NCI-H2081 (cell line): ENCODE measurements at places on chromosomes 1 and 21.
A peak's percentile ranks its signal among the peaks of the same experiment; 100 is the strongest.

- DNase-seq: no peak
These were observed 29.1 kb downstream of the SMYD2 start for GRCh38 chr1:214310010-214310409.

GRCh38 chr1:226660410-226661182, 78.5 kb downstream of the ITPKB start:
- DNase-seq: peak; percentile 30

DNA sequence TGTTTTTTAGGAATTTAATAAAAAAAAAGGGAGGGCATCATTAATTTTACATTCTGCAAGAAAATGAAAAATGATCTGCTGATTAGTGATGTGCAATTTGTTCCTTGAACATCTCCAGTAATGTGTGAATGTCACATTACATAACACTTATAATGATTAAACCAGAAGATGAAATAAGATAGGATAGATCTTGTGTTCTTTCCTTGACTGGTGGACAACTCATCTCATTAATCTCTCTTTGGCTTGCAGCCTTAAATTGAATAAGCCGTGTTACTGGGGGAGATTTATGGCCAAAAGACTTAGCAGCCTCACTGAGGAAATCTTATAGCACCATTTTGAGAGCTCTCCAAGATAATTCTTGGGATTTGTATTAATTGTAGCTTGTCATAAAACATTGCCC, 217.2 kb downstream of the ST6GALNAC3 start:
- no peak for DNase-seq

DNA sequence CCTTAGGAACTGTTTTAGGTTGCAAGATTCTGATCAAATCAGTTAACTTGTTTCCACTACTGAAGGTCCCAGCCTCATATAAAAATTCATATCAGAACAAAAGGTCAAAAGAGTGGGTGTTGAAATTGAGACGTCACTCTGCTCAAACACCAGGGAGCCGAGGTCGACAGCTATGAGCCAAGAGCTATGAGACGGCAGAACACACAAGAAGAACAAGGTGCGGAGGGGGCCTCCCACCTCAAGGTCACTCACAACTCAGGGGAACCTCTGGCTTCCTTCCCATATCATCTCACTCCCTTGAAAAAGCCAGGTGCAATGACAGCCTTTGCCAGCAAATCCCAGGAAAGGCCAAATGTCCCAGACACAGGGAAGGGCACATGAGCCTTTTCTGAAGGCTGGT, 749 bp downstream of the SEC16B start:
- no peak for DNase-seq

DNA sequence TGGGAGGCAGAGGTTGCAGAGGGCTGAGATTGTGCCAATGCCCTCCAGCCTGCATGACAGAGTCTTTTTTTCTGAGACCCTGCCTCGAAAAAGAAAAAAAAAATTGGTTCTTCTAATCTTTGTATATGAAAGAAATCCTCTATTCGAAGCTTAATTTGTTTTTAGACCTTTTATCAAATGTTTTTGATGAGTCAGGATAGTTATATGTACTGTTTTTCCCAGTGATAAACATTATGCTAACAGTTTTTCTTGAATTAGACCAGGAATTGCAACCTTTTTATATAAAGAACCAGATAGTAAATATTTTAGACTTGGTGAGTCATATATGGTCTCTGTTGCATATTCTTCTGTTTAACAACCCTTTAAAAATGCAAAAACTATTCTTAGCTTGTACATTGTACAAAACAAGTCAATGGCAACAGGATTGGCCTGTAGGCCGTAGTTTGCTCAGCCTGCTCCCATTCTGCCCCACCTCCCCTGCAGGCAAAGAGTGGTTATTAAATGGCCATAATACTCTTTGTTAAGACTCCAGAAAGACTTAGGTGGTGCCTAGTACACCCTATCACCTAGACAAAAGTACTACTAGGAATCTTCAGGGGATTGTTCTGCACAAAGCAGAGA, 45.2 kb downstream of the LYST start:
- DNase-seq: no peak

DNA sequence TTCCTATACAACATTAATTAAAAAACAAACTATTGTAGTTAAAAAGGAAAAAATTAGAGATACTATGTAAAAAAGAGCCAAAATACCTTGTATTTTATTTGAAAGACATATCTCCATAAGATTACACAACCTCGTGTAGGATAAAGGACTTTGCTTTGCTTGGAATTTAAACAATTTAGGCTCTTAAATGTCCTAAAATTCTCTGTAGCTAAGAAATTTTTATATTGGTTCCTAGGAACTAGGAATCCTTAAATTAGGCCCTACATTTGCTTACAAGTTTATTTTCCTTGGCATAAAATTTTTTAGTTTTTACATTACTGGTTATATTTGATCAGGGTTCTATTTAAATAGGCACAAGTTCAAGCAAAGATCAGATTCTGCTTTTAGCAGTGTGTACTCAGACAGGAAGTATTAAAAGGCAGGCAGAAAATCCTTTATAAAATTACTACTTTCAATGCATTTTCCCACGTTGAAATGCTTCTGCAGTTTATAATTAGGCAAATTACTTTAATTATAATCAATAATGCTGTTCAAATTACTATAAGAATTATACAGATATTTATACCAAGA, 3.4 kb upstream of the ANGPTL3 start:
- DNase-seq: no peak

DNA sequence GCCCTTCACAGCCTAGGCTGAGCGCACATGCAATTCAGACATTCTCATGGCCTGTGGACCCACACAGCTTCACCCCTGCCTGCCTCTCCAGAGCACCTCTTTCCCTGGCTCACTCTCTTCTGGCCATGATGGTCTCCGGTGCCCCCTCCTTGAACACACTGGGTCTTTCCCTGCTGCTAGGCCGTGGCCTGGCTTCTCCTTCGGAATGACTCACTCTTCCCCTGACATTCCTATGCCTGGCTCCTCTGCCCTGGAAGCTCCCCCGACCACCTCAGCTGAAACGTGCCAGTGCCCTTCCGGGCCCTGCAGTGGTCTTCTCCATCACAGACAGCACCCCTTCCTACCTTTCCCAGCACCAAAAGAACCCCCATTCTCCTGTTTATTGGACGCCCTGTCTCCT, 28.3 kb downstream of the EPHA8 start:
- no peak for DNase-seq

DNA sequence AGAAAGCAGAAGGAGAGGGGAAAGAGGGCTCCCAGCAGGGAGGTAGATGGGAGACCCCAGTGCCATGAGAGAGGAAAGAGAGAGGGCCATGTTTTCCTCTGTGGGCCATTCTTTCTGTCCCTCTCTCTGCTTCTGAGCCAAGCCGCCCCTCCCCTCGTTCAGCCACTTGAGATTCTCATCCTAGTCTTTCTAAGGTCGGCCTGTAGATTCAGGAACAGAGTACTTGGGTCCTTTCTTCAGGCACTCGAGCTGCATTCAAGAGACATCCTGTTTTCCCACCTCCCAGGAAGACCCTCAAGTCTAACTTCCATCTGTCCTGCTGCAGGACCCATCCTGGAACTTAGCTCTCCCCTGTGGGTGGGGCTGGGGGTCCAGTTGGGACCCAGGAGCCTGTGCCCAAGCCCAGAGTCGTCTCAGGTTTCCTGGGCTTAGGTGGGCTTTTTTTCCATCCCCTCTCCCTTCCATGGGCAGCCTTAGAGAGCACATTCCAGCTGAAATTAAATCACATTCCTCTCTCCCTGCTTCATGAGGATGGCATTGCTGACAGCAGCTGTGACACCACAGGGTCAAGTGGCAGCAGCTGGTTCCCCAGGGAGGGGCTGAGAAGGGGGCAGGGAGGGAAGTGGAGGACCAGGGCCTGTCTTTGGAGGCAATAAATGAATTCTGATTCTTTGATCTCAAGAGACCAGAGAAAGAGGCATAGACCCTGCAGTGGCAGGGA, 13.0 kb downstream of the NES start:
- no peak for DNase-seq

DNA sequence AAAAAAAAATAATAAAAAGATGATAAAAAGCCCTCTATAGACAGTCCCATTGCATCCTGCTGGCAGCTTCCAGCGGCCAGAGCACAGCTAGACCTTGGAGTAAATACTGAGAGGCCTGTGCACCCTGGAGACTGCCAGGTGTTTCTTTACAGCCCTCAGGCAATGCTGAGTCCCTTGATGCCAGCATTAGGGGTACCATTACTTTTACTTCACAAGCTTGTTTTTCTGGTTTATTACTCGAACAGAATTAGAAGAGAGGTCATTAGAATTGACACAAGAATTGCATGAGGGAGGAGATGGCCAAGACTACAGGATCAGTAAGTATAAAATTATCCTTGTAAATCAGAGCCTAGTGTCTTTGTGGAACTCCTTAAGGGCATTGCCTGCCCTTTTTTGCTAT, 43.6 kb downstream of the AKNAD1 start:
- no peak for DNase-seq

DNA sequence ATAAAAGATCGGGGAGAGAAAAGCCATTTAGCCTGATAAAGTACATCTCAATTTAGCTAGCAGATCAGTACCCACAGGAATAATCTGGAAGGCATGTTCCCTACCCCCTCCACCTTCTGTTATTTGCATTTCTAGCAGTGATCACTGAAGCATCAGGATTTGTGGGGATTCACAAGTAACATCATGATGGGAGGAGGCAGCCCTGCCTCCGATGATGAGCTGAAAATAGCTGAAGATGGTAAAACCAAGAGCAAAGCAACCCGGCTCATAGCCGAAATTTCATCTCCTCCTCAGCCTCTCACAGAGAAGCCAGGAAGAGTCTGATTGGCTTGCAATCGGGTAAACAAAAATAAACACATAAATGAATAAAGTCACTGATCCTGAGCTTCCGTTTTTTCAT, 2.4 kb downstream of the CCSAP start:
- no peak for DNase-seq

- peak; percentile 77 for DNase-seq
These were observed 8.0 kb upstream of the NAV1 start for GRCh38 chr1:201530741-201531531.

DNA sequence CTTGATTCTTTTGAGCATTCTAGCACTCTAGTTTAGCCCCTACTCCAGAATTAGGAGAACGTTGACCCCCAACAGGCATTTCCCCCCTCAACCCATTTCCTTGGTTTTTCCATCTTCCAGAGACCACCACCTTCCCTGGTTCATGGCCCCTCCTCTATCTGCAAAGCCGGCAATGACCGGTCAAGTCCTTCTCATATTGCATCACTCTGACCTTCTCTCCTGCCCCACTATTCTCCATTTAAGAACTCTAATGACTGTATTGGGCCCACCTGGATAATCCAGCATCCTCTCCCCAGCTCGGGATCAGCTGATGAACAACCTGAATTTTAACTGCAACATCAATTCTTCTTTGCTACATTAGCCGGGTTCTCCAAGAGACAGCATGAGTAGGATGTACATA, 437.4 kb downstream of the NPHP4 start:
- no peak for DNase-seq

DNA sequence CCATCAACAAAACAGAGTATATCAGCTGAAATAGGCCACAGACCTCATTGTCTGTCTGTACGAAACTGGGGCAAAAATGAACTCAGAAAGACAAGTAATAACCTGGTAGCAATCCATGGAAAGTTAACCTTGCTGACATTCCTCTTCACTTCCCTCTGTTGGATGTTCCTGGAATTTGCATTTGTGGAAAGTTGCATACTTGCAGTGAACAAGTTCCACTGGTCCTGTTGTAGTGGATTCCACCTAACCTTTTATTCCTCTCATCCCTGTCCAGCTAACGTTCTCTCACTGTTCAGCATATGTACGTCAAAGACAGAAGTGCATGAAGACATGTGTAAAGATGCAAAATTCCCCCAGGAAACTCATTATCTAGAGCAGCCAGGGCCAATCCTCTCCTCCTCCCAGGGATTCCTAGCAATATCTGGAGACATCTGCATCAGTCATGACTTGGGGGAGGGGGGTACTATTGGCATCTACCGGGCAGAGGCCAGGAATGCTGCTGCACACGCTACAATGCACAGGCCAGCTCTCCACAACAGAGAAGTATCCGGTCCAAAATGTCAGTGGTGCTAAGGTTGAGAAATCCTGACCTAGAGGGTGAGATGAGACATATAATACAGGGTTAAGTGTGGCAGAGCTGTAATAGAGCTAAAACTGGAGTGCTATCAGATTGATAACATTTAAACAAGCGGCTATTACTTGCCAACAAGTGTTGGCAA, 8.2 kb downstream of the LPAR3 start:
- no peak for DNase-seq

DNA sequence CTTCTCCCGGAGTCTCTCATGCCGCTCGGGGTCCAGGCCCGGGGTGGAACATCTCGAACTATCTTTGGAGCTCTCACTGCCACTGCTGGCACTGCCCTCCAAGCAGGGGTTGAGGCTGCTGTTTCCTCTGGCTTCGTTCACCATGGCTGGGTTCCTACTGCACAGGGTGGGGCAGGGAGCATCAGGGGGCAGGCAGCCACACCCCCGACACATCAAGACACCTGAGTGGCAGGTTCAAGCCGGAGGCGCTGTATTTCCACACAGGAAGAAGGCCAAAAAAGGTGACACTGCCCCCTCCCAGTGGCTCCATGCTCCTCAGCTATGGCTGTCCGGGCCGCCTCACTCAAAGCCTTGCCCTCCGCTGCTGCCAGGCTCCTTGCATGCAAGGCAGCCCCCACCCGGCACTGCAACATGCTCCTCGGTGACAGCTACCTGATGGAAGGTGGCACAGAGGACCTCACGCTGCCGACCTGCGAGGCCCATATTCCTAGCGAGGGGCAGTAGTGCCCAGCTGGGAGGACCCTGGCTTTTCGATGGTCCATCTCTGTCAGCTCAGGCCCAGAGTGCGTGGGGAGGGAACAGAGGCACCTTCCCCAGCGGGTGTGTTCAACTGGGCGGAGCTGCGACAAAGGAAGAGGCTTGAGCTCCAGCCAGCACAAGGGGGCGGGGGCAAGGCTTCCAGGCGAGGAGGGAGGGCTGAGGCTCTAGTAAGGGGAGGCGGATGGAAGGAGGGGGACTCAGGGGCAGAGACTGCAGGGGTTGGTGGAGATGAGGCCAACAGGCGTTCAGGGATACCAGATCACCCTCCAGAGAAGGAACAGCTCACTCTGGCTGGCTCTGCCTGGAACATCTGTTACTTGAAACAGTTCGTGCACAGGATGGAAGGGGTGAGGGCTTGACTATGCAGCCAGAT, 2.5 kb downstream of the MTHFR start:
- peak; percentile 64 for DNase-seq

- DNase-seq: no peak
These were observed 20.6 kb upstream of the PGD start for GRCh38 chr1:10378081-10378841.

DNA sequence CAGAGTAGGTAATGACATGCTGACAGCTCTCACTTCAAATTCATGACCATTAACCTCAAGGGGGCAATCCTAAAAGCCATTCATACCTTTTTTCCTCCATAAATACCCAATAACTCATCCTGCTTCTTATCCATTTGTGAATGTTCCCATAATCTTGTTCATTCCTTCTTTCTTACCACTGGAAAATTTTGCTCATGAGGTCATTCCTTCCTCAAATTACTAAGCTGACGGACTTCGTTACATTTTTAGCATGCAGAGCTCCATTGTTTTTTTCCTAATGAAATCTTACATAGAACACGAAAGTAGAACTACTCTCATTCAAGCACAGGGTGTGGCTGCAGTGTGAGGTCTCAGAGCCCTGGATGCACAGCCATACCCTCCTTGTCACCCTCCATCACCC, 276.5 kb upstream of the DPYD start:
- no peak for DNase-seq
